ENCODE measurements at places on chromosomes 5 and 9.

DNA sequence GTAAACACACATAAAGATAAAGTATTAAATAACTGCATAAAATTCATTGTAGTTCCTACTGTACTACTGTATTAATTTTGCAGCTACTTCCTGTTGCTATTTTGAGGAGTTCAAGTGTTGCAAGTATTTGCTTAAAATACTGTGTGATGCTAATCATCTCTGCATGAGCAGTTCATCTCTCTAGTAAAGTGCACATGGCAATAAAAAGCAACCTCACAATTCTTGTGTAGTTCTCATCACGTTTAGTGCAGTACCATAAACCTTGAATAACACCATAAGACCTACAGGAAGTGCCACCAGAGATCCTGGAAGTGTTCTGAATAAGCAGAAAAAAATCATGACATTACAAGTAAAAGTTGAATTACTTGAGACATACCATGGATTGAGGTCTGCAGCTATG is 34.6 kb downstream of the CPLANE1 start:
- DNase-seq = no peak

DNA sequence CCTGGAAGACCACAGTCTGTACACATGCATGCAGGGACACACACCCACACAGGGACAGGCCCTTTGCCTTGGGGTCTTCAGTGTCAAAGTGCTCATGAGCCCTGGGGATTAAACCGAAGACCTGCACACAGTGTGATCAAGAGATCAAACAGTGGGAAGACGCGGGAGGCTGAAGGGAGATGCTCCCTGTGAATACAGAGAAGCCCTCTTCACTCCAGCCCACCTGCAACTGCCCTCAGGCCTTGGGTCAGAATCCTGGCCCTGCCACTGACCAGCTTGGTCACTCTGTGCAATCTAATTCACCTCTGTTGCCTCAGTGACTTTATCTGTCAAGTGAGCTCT is 2.9 kb downstream of the RALGDS start:
- DNase-seq = no peak

DNA sequence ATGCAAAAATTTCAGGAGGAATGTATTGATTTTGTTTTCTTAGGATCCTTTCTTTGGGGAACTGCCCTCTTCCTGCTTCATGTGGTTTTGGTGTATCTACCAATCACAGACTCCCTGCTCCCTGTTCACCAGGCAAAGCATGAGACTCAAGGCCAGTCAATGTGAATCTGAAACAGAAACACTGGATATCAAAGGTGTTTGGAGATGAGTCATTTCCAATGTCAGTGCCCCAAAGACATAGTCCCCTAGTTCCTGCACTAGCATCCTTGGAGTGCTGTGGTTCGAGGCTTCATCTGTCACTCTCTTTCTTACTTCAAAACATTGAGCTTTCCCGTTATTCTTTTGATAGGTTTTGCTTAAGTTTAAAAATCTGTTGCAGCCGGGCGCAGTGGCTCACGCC is 8.1 kb downstream of the PPP3R2 start:
- no peak for DNase-seq

DNA sequence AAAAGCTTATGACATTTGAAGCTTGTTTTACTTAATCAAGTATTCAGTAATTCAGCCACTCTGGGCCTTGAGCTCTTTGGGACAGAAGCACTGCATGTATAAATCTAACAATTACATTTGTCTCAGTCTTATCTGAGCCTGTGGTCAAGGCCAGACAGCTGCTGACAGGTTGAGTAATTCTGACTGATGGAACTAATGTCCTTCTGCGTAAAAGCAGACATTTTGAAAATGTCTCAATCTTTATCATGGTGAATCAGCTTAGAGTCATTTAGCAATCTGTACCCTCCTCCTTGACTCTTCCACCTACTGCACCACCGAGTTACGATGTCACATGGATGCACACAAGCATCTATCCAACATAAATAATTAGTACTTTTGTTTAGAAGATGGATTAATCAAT is 400.0 kb downstream of the ARRDC3 start:
- no peak for DNase-seq

DNA sequence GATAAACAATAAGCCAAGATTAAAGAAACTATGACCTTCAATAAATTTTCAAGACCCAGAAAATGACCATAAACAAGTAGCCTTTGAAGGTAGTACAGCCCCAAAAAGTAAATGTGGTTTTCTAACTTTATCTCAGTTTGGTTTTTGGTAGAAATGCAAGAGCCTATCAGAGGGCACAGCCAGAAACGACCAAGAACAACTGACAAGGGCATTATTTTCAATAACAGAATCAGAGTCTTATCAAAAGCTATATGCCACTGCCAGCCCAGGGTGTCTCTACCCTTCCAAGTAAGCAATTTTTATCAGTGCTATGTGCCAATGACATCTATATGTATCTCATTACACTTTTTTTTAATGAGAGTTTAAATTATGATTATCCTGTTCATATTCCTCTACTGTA is 11.8 kb upstream of the SPINK6 start:
- DNase-seq = no peak

- DNase-seq = no peak
These were observed 459.6 kb downstream of the ACTL7B start for GRCh38 chr9:108396193-108396592.

- no peak for DNase-seq
These were observed 53.4 kb upstream of the TMC1 start for GRCh38 chr9:72467766-72468738.

- DNase-seq = no peak
These were observed 6.9 kb downstream of the RAB14 start for GRCh38 chr9:121194730-121195129.

GRCh38 chr9:109903515-109904138 is 123.6 kb downstream of the PALM2AKAP2 start:
- DNase-seq = peak; percentile 23

DNA sequence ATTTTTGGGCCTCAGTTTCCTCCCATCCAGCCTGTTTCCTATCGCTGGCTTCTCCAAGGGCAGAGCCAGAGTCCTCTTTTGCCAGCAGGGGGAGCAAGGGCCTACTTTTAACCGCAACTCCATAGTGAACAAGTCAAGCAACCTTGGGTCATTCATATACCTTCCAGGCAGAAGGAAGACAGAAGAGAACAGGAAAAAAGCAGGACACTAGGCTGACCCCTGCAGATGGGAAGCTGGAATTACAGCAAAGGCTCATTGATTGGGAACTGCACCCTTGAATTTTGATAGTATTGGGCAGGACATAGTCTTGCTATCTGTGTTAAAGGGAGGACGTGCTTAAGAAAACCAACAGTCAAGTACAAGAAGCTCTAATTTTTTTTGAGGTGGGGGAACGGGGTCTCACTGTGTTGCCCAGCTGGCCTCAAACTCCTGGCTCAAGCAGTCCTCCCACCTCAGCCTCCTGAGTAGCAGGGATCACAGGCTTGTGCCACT is 30.1 kb downstream of the QRFP start:
- peak; percentile 28 for DNase-seq

DNA sequence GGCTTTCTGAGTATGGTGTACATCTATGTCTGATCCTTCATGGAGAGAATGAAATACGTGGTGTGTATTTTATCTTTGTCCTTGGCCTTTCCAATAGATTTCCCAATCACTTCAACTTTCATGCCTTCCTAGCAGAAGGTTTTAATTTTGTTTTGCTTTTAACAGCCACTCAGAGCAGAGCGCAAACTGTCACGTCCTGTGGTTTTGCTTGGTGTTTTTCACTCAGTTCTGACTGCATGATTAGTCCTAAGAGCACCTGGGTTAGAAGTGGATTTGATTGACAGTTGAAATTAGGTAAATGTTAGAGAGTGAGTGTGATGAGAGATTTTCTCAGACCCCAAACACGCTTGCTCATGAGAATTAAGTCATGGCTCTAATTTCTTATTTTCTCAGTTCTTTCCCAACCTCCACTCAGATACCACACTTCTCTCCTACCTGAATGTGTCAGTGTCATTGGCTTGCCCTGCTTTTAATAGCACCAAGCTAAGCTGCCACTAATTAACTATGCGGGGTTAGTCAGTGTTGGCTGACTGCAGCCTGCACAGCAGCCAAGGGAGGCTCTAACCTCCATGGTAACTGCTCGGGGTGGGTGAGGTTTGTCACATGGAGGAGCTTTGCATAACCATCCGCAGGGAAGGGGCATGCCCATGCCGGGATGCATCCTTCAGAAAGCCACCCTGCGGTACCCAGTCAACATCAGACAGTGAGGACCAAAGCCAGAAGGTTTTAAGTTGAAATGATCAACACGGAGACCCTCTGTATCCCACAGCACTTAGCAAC is 173.4 kb downstream of the NR3C1 start:
- no peak for DNase-seq

DNA sequence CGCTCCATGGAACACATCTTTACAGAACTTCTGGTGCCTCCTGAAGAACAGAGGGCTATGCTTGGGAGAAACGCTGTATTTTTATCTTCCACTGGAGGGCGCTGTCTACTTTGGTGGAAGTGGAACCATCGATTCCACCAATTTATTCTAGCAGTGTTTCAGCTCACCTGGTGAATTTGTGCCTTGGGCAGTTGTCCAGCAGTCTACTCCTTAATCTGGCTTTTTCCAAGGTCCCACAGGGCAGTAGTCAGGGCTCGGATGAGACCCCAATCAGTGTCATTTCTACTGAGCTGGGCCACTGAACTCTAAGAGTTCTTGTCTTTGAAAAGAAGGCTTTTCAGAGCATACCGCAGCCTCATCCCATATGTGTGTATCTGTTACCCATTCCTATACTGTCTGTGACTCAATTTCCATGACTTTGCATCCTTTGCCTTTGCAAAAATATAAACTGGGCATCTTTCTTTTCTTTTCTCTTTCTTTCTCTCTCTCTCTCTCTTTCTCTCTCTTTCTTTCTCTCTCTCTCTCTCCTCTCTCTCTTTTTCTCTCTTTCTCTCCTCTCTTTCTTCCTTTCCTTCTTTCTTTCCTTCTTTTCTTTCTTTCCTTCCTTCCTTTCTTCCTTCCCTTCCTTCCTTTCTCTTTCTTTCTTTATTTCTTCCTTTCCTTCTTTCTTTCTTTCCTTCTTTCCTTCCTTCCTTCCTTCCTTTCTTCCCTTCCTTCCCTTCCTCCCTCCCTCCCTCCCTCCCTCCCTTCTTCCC is 138.4 kb upstream of the ZNF618 start:
- no peak for DNase-seq

DNA sequence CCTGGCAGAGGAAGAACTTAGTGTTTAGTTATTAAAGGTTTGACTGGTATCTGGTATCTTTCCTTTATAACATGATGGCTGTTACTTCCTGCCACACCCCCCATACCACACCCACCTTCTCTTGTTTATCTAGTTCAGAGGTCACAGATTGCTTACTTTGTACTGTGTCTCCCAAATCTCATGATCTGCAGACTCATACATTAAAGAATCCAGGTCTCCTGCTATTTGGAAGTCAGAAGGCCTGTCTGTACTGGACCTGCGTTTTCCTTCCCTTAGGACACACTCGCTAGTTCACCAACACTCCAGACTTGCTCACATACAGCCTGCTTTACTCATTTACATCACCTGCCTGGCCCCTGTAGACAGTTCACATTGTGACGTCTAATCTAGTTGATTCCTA is 39.3 kb downstream of the NUDT12 start:
- DNase-seq = no peak
